ENCODE measurements at places on chromosomes 12 and 14.

- DNase-seq, result no peak
Observed at GRCh38 chr12:6839482-6840201, 1.1 kb upstream of the GNB3 start.

GRCh38 chr12:2229661-2230539, 177.1 kb downstream of the CACNA1C start:
- no peak for DNase-seq

DNA sequence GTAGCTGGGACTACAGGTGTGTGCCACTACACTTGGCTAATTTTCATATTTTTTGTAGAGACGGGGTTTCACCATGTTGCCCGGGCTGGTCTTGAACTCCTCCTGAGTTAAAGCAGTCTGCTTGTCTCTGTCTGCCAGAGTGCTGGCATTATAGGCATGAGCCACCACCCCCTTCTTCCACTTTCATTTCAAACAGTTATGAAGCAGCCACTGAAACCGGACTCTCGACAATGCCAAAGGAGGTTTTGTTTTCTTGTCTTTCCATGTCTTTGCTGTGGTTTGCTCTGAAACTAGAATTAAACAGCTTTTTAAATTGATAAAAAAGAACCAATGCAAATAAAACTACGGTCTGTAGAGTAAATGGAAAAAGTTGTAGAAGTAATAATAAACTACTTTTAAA, 30.4 kb downstream of the RAP1B start:
- DNase-seq, result peak; percentile 35

- DNase-seq, result peak; percentile 59
Observed at GRCh38 chr14:105059035-105059924, 6.0 kb downstream of the GPR132 start.

DNA sequence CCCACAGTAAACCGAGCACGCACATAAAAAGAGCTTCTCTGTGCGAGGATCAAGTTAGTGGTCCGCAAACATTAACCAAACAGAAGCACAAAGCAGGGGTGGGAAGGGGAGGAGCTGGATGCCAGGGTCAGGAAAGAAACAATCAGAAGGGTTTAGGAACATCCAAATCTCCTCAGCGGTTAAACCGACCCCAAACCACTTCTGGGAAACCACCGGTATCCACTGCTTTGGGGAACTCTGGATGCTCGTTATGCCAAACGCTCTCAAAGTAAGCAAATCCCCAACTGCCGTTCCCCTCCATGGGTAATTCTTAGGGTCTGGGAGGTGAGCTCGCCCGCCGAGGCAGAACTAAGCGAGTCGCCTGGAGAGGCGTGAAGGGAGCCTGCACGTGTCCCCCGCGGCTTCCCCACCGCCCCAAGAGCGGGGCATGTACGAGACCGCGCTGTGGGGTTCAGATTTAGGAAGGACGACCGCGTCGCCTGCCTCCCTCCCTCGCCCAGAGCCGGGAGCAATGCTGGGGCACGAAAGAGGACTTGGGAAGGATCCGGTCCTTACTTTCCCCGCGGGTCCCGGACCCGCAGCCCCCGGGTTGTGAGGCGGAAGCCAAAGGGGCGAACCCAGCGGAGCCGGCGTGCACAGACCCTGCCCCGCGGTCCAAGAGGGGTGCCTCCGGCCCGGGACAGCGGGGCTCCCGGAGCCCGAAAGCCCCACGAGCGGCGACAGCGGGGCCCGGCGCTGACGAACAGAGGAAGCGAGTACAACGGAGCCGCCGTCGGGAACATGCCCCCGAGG, 711 bp downstream of the SBNO1 start:
- no peak for DNase-seq

- DNase-seq, result no peak
Observed at GRCh38 chr12:117821480-117822175, 147.2 kb downstream of the KSR2 start.

GRCh38 chr12:26431211-26431610, 235.8 kb downstream of the SSPN start:
- DNase-seq, result no peak

DNA sequence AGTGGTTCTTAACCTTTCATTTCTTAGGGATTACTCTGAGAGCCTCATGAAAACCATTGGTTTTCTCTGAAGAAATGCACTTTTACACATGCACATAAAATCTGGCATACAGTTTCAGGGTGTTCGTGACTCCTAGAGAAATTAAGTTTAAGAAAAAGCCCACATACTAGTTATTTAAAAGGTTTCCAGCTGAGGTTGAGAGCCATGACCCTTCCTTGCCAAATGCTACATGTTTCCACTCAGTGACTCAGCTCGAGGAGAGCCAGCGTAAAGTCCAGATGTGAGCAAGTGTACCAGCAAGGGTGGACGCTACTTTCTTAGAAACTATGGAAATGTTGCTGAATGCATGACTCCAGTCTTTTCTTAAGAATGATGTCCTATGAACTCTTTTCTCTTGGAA, 42.7 kb upstream of the FLRT2 start:
- no peak for DNase-seq

DNA sequence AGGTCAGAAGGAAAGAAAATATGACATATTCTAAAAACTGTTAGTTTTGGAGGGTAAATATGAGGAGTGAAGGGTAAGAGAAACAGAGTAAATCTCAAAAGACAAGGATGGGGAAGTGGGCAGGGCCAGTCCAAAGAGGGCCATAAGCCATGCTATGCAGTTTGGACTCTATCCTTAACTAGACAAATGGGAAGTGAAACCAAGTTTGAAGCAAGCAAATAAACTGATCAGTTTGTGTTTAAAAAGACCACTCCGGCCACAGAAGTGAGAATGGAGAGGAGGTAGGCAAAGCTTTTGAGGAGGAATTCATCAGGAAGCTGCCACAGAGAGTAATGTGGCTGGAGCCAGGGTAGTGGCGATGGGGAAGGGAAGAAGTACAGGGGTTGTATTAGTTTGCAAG, 37.5 kb upstream of the DAAM1 start:
- DNase-seq, result no peak

- no peak for DNase-seq
Observed at GRCh38 chr12:79444089-79444488, 246.7 kb downstream of the PAWR start.

DNA sequence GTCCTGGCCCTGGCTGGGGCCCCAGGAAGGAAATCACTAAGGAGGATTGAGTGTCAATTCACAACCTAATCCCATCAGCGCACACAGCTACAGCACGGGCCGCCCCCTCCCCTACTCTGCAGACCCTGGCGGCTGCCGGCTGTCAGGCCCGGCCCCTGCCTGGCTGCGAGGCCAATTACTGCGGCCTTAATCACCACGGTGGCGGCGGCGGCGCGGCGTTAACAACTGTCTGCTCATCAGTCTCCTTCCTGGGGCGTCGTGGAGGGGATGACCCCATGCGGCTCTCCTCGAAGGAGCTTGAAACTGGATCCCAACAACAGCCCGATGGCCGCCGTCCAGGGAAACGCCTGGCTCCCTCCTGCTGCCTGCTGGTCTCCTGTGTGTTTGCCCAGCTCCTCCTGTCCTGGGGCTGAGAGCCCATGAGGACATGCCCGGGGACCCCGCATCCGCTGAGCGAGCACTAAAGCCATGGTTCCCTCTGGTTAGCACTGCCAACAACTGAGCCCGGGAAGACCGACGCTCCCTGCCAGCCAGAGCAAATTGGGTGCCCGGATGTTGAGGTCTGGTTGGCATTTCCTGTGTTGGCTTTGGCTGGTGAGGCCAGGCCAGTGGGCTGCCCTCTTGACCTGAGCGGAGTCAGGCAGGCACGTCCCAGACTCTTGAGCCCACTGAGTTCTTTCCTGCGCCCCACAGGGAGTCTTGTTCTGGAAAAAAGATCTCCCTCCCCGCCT, 21.8 kb upstream of the EIF2B2 start:
- no peak for DNase-seq

DNA sequence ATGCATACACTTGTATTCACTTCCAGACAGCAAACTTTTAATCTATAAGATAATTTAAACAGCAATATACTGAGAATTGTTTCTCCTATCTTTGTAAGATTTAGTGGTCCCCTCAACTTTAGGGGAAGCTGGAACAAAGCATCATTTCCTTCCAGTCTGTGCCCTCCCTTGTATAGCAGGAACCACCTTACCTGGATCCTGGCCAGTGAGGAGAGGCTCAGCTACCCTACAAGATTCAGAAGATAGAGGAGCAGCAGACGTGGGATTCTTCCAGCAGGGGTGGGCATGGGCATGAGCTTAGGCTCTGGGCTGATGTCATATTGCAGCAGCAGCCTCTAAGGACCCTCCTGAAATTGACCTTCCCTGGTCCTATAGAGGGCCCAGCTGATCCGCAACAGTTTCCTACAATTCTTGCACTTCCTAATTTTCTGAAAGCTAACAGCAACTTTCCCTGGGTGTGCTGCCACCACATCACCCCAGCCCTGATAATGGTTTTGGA, 21.3 kb downstream of the MOK start:
- DNase-seq, result no peak

DNA sequence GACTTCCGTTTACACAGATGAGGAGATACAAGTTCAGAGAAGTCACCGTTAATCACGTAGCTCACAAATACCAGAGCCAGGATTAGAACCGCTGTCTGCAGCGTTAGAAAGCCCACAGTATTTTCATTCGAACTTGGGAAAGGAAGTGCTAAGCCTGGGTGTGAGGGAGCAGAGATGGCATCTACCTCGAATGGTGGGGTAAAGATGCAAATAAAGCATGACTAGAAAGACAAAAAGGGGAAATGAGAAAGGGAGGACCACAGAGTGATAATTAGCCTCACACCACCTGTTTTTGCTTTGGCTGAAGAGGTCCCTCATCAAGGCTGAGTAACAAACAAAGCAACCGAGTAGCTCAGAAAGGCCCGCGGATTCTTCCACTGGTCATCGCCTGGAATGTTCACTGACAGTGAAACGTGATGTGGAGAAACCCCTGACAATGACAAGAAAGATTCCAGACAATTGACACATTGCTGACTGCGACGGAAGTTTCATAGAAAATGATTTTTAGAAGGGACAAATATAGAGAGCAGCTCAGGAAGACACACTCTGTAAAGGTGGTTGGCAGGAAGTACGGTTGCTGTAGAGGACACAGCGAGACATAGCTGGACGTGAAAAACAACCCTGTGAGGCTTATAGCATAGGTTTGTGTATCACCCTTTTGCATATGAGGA, 31.5 kb upstream of the BHLHE41 start:
- DNase-seq, result no peak

DNA sequence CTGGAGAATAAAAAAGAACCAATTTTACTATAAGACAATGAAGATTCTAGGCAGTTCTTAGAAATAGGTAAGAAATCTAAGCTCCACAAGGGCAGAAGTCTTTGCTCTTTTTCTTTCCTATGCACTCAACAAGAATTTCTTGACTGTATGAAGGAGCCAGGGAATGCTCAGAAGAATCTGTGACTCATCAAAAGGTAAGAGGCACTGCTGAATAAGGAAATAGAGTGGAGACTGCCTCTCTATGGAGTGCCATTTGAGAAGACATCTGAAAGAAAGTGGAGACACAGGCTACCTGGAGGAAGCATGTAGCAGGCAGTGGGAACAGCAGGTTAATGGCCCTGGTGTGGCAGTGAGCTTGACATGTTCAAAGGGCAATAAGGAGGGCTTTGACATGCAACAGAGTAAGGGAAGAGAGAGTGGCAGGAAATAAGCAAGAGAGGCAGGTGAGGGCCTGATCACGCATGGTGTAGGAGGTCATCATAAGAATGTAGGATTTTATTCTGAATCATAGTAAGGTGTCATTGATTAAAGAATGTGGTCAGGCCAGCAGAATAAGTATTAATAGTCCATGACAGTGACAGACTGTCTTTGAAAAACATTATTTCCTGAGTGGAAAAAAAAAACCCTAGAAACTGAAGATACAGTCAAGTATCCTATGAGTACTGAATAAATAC, 446.7 kb upstream of the GARIN6 start:
- no peak for DNase-seq

- DNase-seq, result no peak
Observed at GRCh38 chr14:103056322-103057027, 874 bp downstream of the CDC42BPB start.

DNA sequence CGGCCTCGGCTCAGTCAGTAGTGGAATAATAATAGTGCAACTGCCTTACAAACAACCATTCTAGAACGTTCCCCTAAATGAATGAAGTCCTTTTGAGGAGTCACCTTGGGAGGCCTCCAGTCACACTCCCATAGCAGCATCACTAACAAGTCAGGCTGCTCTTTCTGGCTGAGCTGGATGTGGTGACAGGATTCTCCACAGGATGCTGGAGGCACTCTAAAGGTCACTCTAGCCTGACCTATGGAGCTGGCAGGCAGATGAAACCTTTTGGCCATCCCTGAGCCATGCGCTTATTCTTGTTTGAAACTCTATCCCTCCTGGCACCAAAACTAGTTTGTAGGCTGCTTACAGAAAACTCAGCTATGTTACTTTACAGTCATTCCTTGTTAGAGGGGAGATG, 17.9 kb upstream of the TFCP2 start:
- DNase-seq, result no peak

GRCh38 chr12:12032851-12033797, 37.6 kb upstream of the BCL2L14 start:
- DNase-seq, result peak; percentile 62

GRCh38 chr14:63205044-63205575, 867 bp downstream of the RHOJ start:
- DNase-seq, result no peak

GRCh38 chr14:77848031-77848430, 48.1 kb downstream of the ADCK1 start:
- no peak for DNase-seq

GRCh38 chr14:25680934-25681333, 631.0 kb upstream of the STXBP6 start:
- no peak for DNase-seq

DNA sequence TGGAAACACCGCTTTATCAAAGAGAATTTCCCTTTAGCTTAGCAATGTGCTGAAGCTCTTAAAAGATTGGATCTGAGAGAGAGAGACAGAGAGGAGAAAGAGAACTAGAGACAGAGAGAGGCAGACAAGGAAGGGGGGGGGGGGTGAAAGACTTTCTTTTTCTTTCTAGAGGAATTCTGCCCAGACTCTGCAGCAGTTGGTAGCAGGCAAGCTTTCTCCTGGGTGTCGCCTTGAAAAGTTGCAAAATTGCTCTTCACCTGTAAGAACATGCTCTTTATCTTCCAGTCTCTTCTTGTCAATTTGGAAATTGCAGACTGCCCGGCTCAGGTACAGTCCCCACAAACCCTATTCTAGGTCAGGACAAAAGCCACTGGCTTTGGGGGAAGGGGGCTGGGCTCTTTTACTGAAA, 2.9 kb upstream of the OTX2 start:
- no peak for DNase-seq

DNA sequence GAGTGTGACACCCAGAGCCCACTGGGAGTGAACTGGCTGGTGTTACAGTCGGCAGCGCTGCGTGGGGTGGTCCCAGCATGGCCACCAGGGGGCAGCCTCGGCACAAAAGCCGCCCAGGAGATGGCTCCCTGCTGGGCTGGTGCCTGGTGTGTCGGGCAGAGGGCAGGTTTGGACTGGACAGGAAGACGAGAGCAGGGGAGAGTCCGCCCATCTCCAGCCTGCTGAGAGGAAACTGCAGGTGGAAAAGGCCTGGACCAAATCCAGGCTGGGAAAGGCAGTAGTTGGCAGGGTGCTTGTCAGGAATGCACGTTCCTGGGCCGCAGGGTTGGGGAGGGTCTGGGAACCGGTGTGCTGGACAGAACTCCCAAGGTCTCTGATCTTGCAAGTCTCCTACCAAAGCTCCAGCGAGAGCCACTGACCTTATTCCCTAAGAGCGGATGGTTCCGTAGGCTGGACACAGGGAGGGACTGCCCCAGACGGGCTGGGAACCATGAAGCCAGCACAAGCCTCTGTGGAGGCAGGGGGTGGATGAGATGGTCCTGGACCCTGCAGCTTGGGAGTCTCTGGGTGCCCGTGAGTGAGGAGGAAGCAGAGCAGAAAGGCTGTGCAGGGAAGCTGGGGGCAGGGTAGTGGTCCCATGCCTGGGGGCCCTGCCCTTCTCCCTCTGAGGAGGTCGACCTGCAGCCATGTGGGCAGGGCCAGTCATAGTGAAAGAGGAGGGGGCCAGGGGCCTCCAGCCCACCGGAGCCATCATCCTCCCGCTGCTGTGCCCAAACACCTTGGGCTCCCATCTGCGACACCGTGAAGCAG, 1.8 kb downstream of the AHNAK2 start:
- peak; percentile 87 for DNase-seq
